ENCODE measurements at places on chromosomes 6 and 20.

GRCh38 chr6:11999246-11999645, 12.9 kb upstream of the HIVEP1 start:
- DNase-seq = no peak

GRCh38 chr6:77034161-77034560, 429.1 kb downstream of the HTR1B start:
- DNase-seq = no peak

DNA sequence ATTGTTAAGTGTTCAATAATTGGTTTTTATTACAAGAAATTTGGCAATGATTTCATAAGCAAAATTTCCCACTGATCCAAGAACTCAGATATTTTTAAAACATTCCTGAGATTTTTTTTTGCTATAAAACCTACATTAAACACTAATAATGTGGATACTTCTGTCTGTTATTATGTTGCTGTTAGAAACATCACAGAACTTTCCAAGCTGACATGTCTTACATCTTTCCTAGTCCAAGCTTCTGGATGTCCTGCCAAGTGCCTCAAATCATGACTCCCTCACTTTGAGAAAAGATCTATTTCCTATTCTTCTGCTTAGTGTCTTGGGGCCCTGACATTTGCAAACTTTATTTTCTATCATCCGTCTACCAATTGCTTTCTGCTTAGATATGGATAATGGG, 110.8 kb downstream of the RFPL4B start:
- no peak for DNase-seq

GRCh38 chr6:116761779-116762178, 3.7 kb downstream of the FAM162B start:
- DNase-seq = no peak

DNA sequence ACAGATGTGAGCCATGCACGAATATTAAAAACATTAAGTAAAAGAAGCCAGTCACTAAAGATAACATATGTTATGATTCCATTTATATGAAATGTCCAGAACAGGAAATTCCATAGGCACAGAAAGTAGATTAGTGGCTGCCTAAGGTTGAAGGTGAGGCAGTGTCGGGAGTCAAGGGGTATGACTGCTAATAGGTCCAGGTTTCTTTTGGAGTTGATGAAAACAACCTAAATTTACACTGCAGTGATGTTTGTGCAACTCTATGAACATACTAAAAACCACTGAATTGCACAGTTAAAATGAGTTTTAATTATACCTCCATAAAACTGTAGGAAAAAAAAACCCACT, 14.4 kb downstream of the SRPK1 start:
- no peak for DNase-seq

GRCh38 chr20:58024241-58024721, 204.2 kb downstream of the ANKRD60 start:
- peak; percentile 52 for DNase-seq

DNA sequence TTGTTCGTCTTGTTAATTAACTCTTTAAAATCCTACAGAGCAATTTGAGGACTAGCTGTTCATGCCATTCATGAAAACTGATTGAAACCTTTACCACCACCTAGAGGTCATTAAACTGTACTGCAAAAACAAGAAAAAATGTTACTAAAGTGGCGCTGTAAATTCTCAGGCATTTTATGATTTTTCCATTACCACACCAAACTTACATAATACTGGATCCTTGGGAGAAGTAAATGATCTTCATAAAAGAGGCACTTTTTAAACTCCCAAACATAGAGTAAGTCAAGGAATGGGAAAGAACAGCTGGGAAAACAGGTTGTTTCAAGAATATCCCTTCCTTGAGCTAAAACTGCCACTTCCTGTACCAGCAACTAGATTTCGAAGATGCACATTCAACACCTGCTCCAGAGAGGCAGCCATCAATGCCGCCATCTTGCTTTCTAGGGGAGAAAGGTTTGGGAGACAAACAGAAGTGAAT, 54.3 kb downstream of the MYLIP start:
- no peak for DNase-seq

GRCh38 chr6:106450653-106451052, 90.1 kb downstream of the CRYBG1 start:
- DNase-seq = no peak

- DNase-seq = no peak
Measured at GRCh38 chr6:79065232-79065631, 12.8 kb downstream of the PHIP start.

GRCh38 chr6:45830441-45831139, 185.1 kb downstream of the CLIC5 start:
- no peak for DNase-seq

- DNase-seq = no peak
Measured at GRCh38 chr6:126907996-126908395, 210.5 kb upstream of the RSPO3 start.

DNA sequence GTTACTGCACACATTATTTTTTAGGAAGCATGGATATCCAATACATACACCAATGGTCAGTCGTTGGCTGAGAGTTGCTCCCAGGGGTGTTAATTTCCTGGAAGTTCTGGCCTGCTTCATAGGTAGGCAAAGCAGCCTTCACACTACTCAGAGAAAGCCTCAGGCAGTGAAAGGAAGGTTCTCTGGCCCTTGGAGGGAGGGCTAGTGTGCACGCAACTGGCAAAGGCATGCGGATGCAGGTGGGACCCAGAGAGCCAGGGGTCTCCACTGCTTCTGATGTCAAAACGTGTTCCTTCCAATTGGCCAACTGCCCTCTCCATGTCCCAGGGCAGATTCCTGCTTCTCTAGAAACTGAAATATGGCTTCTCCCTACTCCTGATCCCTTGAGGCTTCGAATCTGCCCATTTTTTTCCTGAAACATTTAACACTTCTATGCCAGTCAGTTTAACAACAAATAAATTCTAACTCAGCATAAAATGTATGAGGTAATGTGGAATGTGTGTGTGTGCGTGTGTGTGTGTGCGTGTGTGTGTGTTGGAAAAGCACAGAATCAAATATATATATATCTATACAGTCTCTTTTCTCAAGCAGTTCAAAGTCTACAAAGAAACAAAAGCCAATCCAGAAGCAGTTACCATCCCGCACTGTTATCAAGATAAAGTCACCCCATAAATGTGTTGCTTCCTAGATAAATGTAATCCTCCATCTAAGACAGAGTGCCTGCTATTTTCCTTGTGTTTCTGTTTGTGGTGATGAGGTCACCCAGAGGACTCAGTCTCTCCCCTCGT, 94.0 kb upstream of the HIVEP1 start:
- DNase-seq = no peak

GRCh38 chr6:80304014-80304413, 197.5 kb downstream of the BCKDHB start:
- no peak for DNase-seq

- DNase-seq = no peak
Measured at GRCh38 chr6:11214084-11214833, 18.2 kb downstream of the NEDD9 start.

DNA sequence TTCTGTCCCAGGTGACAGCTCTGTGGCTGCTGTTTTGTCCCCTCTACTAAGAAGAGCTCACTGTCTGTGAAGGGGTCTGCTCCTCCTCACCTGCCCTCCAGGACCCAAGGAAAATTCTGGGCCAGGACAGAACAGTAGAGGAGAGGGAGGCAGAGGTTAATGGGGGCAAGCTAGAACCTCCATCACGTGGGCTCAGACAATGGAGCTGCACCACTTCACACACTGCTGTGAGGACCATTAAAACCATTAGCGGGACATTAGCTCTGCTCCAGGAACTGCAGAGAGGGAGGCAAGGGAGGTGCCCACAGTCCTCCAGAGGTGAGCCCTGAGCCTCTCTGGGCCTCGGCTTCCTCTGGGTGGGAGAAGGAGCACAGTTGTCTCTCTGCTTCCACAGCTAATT, 78.4 kb downstream of the NOL4L start:
- DNase-seq = no peak

GRCh38 chr20:46520976-46521579, 7.7 kb upstream of the ZNF334 start:
- DNase-seq = no peak

- no peak for DNase-seq
Measured at GRCh38 chr20:46546298-46546697, 4.2 kb downstream of the OCSTAMP start.

- DNase-seq = no peak
Measured at GRCh38 chr6:159038914-159039884, 5.6 kb downstream of the TAGAP start.

- no peak for DNase-seq
Measured at GRCh38 chr6:94213226-94213625, 793.9 kb upstream of the EPHA7 start.

- DNase-seq = peak; percentile 76
Measured at GRCh38 chr20:1313236-1313964, 15.5 kb downstream of the SDCBP2 start.

- DNase-seq = no peak
Measured at GRCh38 chr6:160808263-160808662, 106.2 kb downstream of the PLG start.

DNA sequence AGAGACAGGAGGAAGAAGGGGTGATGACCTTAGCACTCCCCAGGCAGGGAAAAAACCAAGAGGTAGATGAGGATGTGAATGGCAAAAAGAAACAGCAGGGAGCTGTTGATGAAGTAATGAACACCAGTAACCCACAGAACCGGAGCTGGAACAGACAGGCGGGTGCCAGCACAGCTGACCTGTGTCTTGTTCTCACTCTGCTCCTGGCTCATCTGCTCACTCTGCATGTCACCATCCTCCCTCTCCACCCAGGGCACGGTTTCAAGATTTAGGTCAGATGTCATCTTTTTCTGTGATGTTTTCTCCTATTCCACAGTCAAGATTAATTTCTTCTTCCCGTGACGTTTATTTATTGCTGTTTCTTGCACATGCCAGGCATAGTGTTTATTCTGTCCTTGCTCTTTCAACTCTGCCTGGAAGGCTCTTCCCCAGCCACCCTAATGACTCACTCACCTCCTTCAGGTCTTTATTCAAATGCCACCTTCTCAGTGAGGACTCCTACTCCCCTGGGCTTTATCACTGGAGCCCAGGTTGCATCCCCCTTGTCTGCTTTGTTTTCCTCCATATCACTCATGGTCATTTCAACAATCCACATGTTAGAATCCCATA, 164.5 kb upstream of the HDAC2 start:
- DNase-seq = no peak

DNA sequence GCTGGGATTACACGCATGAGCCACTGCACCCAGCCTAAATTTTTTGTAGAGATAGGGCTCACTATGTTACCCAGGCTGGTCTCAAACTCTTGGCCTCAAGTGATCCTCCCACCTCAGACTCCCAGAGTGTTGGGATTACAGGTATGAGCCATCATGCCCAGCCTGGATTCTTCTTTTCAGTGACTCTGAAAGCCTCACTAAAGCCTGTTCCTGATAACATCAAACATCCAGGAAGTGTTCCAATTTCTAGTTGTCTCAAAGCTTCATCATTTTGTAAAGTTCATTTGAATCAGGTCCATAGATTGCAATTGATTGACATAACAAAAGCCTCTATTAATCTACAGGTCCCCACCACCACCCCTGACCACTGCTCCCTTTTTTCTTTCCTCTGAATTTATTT, 29.2 kb upstream of the CHMP4B start:
- DNase-seq = no peak

GRCh38 chr6:131894493-131895424, 56.4 kb downstream of the CCN2 start:
- no peak for DNase-seq

DNA sequence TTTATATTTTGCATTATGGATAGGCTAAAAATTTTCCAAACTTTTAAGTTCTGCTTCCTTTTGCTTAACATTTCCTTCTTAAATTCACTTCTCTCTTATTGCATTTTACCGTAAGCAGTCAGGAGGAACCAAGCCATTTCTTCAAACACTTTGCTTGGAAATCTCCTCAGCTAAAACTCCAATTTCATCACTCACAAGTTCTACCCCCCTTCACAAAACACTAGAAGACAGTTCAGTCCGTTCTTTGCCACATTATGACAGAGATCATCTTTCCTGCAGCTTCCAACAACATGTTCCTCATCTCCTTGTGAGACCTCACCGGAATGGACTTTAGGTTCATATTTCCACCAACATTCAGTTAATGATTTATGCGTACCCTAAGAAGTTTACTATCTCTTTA, 79.2 kb upstream of the LY86 start:
- DNase-seq = no peak

DNA sequence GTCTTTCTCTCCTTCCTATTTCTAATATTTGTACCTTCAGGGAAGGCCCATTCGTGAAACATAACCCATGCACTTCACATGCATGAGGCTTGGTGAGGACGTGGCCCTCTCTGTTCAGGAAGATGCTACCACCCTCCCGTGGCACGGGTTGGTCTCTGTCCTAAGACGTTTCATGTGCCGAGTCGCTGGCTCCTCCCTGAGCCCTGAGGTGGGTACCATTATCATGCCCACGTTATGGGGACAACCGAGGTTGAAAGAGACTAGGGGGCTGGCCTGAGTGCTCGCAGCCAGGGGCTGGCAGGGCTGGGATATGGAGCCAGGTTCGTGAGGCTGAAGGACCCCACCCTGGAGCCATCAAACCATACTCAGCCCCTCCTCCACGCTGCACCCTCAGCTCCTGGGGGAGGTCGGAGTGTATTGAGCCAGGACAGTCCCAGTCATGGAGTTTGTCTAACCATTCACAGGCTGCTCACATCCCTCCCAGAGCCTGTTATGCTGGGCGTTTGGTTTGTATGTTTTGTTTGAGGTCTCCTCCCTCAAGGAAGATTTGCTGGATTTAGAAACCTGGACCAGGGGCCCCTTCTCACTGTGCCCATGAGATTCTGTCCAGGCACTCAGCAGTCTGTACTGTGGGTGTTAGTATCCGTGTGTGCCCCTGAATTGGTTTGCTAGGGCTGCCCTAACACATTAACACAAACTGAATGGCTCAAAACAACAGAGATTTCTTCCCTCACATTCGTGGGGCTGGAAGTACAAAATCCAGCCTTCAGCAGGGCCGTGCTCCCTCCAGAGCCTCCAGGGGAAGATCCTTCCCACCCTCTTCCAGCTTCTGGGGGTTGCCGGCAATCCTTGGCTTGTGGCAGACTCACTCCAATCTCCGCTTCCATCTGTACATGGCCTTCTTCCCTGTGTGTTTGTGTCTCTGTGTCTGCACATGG, 88.3 kb downstream of the ANKRD60 start:
- DNase-seq = peak; percentile 43

GRCh38 chr20:25073544-25073943, 8.4 kb downstream of the VSX1 start:
- peak; percentile 56 for DNase-seq

DNA sequence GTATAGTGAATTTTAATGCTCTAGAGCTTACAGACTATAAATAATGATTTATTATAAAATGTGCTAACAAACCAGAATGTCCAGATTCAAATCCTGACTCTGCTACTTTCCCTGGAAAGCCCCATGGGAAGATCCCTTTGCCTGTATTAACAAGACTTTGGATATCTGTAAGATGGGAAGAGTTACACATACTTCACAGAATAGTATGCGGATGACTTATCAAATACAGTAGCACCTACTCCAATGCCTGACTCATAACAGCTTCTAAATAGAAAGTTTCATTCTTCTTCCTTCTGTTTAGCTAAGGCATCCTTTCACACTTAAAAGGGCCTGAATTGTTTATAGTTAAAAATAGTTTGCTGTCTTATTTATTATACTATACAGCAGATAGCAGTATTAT, 166.3 kb downstream of the KCNQ5 start:
- no peak for DNase-seq

GRCh38 chr6:138596126-138596525, 96.8 kb upstream of the NHSL1 start:
- DNase-seq = no peak
